LoVo (cell line): ENCODE measurements at places on chromosomes 2 and 18.

- DNase-seq = no peak
Measured at GRCh38 chr2:130743278-130743677, 12.1 kb upstream of the AMER3 start.

- DNase-seq = peak; percentile 43
Measured at GRCh38 chr2:138373993-138374408, 127.6 kb upstream of the SPOPL start.

DNA sequence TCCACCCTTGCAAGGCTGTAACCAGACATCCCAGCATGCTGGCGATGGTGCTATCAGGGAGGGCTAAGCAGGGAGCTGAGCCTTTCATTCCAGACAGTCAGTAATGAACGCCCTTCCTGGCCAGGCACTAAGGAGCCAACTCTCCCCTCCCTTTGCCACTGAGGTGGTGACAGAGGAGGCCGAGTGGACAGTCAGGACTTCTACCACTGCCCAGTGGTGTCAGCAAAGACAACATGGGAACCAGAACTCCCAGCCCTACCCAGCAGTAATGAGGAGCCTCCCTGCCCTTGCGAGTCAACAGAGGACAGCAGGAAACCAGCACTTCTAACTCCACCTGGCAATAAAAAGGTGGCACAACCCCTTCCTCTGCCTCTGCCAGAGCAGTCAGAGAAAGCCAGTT, 68.6 kb downstream of the ZAP70 start:
- peak; percentile 61 for DNase-seq

DNA sequence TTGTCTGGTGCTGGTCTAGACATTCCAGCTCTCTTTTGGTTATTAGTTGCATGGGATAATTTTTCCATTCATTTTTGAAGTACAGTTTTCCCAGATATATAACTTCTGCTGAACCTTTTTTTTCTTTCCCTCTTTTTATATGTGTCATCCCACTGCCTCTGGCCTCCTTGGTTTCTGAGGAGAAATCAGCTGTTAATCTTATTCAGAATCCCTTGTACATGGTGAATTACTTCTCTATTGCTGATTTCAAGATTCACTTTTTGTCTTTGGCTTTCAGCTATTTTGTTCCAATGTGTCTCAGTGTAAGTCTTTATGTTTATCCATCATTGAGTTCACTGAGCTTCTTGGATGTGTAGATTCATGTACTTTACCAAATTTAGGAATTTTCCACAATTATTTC, 99.7 kb downstream of the ARHGEF4 start:
- no peak for DNase-seq

DNA sequence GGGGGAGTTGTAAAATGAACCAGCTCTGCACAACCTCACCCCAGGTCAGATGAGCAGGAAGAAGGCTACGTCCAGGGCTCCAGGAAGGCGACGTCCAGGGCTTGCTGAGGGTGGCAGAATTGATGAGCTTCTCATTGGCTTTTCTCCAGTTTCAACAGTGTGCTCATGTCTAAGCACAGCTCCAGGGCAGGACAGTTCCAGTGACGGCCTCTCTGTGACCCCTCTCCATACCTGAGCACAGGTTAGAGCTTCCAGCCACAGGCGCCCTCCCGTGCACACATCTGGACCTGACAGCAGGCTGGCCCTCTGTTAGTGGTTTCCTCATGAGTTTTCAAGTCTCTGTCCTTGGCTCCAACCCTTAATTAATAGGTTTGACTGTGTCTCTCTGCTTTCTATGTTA, 327.6 kb downstream of the ZNF516 start:
- no peak for DNase-seq

GRCh38 chr2:11839916-11840315, 93.5 kb downstream of the LPIN1 start:
- DNase-seq = no peak

DNA sequence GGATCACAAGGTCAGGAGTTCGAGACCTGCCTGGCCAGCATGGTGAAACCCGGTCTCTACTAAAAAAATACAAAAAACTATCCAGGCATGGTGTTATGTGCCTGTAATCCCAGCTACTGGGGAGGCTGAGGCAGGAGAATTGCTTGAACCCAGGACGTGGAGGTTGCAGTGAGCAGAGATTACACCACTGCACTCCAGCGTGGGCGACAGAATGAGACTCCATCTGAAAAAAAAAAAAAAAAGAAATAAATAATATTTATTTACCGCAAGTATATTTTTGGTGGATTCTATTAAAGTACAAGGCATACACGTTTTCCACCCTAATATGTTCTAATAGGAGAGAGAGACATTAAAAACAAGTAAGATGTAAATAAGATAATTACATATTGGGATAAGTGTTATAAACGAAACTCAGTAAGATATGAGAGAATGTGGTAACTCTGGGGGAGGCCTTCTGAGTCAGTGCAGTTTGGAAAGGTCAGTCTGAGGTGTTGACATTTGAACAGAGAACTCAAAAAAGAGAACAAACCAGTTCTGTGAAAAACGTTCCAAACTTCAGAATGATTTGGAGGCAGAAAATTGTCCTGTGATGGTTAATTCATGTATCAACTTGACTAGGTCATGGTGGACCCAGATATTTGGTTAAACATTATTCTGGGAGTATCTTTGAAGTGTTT, 8.8 kb upstream of the POLI start:
- no peak for DNase-seq

GRCh38 chr2:1234731-1235308, 178.4 kb upstream of the TPO start:
- no peak for DNase-seq

- no peak for DNase-seq
Measured at GRCh38 chr18:830315-830901, 18.4 kb upstream of the YES1 start.

DNA sequence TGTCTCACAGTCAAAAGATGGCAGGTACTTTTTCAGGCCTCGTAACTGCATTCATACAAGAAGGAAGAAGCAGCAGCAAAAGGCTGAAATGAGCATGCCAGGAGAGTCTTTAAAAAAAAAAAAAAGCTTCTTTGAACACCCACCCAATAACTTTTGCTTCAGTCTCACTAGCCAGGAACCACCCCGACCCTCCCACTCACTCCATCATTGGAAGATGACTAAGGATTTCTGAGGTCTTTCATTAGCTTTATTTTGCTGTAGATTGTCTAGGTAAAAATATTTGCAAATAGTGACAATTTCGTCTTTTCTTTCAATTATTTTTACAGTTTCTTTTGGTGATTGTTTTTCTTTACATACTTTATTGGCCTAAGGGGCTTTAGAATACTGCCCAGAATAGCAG, 37.9 kb downstream of the RBBP8 start:
- DNase-seq = no peak

DNA sequence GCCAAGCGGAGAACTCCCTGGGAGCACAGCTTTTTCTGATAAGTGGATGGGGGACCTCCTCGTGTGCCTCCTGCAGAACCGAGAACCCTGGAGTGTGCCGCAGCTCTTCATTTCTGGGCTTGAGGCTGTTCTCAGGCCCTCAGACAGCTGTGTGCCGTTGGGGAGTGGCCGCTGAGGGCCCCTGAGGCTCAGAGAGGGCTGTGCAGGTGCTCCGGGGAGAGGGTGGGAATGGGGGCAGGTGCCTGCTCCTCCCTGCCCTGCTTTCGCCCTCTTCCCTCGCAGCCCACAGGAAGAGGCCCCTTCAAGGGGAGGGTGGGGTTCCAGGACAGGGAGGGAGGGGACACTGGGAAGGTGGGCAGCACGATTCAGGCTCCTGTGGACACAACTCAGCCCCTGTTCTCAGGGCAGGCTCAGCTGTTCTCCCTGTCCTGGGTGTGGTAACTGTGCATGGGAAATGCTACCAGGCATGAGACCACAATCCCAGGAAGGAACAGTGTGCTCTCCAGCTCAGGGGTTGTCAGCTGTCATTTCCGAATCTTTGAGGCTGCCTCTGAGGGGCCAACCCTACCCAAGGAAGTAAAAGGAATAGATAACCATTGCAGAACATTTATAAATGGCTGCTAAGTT, 11.3 kb downstream of the LCT start:
- no peak for DNase-seq

- no peak for DNase-seq
Measured at GRCh38 chr2:153455861-153456260, 22.7 kb downstream of the RPRM start.

- no peak for DNase-seq
Measured at GRCh38 chr2:11705063-11705462, 35.1 kb upstream of the NTSR2 start.

GRCh38 chr2:206154197-206154596, 5.0 kb downstream of the NDUFS1 start:
- no peak for DNase-seq

DNA sequence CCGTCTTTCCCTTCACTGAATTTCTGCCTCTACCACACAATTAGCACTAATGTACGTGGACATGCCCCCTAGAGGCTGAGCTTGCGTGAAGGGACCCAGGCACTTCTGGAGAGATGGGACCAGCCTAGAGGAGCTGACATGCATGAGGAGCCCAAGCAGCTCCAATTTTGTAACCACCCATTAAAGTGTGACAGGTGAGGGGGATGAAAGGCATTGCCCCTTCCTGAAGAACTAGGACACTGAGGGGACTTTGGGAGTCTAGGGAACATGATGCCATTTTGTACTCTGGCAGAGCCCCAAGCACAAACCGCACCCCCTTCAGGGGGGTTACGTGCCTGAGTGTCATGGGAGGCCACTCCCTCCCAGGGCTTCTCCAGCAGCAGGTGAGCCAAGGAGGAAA, 63.6 kb downstream of the HNRNPLL start:
- no peak for DNase-seq

GRCh38 chr2:23495661-23496114, 110.7 kb downstream of the KLHL29 start:
- no peak for DNase-seq

- no peak for DNase-seq
Measured at GRCh38 chr2:200367155-200367554, 60.7 kb downstream of the SPATS2L start.

DNA sequence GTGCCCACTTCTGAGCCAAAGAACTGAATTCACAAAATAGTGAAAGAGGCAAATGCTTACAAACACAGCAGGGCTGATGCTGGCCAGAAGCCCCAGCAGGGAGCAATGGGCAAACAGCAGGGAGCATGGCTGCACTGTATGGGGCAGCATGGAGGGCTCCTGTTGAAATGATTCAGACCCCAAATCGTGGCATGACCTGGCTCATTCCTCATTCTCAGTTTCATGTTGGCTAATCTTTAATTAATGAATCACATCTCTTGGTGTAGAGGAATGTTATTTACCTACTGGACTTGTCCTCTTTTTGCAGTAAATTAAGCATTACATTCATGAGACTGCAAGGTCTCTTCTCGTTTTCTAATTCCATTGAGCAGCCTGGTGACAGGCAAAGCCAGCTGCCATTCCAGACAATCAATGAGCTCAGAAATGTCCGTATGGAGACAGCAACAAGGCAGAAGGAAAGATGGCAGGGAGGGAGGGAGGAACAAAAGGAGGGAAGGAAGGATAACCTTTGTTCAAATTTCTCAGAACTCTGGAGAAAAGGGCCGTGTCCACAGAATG, 84.9 kb upstream of the ST8SIA3 start:
- no peak for DNase-seq

DNA sequence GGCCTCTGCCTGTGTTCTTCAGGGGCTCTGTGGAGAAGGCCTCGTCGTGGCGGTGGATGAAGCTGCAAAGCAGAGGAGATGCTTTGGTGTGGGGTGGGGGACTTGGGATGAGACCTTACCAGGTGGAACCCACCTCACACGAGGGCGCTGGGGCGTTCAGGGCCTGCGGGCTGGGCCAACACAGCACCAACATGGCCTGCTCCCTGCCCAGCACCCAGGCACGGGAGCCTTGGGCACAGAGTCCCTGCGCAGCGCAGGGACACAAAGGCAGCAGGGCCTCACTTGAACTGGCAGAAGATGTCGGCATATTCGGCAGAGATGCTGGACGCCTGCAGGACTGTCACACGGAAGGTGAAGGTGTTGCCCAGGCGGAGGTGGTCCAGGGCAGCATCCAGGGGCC, 53.8 kb downstream of the AQP12A start:
- no peak for DNase-seq

- peak; percentile 71 for DNase-seq
Measured at GRCh38 chr2:172095146-172095904, 7.4 kb downstream of the DLX2 start.

GRCh38 chr2:235754357-235755207, 260.7 kb downstream of the AGAP1 start:
- DNase-seq = no peak

GRCh38 chr2:241835611-241836010, 23.1 kb downstream of the PDCD1 start:
- DNase-seq = no peak

DNA sequence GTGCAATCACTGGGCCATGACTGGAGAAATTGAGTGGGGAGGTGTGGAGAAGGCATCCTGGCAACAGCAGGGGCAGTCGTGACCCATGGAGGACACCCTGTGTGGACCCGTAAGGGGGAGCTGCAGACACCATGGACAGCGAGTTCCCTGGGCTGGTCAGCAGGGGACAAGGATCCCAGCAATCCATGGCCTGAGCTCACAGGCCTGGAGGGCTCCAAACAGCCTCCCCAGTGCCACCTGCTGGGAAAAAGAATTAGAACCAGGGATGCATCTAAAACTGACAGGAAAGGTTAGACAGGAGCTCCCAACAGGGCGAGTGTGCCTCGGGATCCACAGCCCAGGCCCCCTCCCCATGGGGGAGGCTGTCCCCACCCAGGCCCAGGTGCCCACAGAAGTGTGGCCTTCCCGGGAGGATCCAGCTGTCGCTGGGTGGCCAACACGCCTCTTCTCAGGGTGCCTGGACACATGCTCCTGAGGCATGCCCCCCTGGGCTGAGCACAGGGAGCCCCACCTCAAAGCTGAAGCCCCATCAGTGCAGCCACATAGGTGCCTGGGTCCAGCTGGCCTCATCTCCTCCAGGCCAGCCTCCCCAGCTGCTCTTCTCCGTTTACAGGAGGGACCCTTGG, 20.5 kb upstream of the KIF1A start:
- DNase-seq = peak; percentile 5

DNA sequence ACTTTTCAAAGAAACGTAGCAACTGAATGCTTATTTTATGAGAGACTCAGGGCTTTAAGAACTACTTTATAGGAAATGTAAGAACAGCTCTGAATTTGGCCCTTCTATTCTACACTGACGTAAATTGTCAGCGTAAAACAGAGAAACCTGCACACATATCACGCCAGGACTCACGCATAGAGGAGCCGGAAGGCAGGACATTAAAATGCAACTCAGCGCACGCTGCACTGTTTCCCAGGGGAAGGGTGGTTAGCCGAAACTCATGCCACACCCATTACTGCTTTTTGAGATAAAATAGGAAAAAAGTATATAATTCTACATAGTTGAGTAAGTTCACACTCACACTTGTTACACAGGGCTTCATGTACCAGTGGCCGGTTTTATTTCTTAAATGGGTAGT, 7.4 kb downstream of the TUBB6 start:
- no peak for DNase-seq

- no peak for DNase-seq
Measured at GRCh38 chr18:40407909-40408308, 1547.1 kb upstream of the PIK3C3 start.
